NCI-H2029 treated with DMSO at 0.1 percent for 48 hours (cell line): ENCODE measurements at places on chromosomes 13 and 19.

DNA sequence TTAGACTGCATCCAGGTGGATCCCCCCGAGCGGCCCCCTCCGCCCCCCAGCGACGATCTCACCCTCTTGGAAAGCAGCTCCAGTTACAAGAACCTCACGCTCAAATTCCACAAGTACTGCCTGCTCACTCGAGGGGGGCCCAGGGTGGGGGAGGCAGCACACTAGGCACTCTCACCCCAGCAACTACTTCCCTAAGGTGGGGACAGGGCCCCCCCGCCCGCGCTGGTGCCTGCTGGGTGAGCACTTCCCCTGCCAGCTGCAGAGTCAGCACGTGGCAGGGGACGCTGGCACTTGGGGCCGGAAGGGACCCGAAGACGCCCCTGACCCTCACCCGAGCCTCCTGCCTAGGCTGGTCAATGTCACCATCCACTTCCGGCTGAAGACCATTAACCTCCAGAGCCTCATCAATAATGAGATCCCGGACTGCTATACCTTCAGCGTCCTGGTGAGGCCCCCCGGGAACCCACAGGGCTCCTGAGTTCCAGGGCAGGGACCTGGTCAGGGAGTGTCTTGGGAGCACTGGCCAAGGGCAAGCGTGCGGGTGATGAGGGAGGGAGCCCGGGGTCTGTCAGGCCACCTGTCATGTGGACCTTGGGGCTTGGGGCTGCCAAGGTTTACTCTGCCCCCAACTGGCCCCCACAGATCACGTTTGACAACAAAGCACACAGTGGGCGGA lies 5.2 kb downstream of the MCOLN1 start:
- DNase-seq: no peak

GRCh38 chr19:20964798-20965197 lies 41.7 kb downstream of the ZNF85 start:
- DNase-seq: peak; percentile 35

DNA sequence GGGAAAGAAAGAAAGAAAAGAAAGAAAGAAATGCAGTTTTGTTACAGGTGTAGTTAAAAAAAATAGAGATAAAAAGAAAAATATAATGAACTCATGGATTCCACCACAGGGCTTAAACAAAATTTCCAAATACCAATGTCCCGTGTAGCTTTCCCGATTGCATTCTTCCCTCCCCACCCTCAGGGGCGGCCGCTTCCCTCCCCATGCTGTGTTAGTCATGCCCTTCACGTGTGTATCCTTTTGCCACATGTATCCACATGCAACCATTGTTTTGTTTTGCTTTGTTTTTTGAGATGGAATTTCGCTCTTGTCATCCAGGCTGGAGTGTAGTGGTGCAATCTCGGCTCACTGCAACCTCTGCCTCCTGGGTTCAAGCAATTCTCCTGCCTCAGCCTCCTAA lies 3.6 kb upstream of the KMT5C start:
- DNase-seq: no peak

GRCh38 chr19:2039089-2039958 lies 11.7 kb downstream of the MKNK2 start:
- DNase-seq: no peak

DNA sequence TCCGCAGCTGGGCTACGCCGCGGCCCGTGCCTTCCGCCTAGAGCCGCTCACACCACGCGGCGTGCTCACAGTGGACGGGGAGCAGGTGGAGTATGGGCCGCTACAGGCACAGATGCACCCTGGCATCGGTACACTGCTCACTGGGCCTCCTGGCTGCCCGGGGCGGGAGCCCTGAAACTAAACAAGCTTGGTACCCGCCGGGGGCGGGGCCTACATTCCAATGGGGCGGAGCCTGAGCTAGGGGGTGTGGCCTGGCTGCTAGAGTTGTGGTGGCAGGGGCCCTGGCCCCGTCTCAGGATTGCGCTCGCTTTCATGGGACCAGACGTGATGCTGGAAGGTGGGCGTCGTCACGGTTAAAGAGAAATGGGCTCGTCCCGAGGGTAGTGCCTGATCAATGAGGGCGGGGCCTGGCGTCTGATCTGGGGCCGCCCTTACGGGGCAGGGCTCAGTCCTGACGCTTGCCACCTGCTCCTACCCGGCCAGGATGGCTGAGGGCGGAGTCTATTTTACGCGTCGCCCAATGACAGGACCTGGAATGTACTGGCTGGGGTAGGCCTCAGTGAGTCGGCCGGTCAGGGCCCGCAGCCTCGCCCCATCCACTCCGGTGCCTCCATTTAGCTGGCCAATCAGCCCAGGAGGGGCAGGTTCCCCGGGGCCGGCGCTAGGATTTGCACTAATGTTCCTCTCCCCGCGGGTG lies 7.4 kb downstream of the DBP start:
- no peak for DNase-seq

DNA sequence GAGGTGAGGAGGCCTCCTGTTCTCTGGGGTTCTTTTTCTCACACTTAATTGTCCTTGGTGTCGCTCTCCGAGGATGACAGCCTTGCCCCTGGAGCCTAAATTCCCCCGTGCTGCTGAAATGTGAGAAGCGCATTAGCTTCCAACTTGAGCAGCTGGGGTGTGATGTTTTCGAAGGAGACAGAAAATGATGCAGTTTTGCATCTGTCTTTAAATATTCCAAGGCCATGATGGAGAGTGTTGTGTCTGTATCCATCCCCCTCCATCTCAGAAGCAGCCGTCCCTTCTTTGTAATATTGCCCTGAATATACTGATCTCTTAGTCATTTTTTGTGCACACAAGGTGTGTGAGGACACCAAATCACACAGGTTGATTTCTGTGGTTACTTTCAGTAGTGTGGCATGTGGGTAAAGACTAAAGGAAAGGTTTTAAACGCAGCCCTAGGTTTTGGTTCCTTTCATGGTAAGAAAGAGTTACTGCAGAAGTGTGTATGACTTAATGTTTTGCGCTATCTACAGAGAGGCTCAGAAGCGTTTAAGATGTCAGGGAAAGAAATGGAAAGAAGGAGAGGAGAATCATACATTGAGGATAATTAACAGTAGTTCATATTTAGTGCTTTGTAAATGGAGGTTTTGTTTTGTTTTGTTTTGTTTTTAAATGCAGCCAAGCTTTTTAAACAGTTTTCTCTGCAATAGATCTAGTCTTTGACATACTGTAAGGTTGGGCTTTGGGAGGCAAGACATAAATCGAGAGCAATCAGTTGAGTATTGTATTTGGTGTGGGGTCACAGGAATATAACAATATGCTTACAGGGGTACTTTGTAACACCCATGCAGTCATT lies 1.6 kb downstream of the NBEA start:
- DNase-seq: no peak

- no peak for DNase-seq
Measured at GRCh38 chr13:112928972-112929782, 39.8 kb upstream of the MCF2L start.

DNA sequence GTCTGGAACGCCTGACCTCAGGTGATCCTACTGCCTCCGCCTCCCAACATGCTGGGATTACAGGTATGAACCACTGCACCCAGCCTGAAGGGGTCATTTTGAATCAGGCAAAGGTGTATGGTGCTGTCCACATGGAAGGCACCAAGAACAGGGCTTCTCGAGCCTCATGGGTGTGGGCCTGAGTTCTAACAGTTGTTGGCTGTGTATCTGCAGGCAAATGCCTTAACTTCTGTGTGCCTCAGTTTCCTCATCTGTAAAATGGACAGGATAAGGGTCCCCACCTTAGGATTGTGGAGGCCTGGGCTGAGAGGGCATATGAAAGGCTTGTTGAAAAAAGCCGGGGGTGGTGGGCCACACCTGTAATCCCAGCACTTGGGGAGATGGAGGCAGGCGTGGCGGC lies 9.2 kb downstream of the AP1M2 start:
- DNase-seq: no peak

- peak; percentile 63 for DNase-seq
Measured at GRCh38 chr13:99316657-99317256, 9.6 kb upstream of the GPR183 start.

- no peak for DNase-seq
Measured at GRCh38 chr13:85997587-85997986, 198.4 kb upstream of the SLITRK6 start.

- no peak for DNase-seq
Measured at GRCh38 chr13:99383946-99384345, 76.7 kb upstream of the GPR183 start.

DNA sequence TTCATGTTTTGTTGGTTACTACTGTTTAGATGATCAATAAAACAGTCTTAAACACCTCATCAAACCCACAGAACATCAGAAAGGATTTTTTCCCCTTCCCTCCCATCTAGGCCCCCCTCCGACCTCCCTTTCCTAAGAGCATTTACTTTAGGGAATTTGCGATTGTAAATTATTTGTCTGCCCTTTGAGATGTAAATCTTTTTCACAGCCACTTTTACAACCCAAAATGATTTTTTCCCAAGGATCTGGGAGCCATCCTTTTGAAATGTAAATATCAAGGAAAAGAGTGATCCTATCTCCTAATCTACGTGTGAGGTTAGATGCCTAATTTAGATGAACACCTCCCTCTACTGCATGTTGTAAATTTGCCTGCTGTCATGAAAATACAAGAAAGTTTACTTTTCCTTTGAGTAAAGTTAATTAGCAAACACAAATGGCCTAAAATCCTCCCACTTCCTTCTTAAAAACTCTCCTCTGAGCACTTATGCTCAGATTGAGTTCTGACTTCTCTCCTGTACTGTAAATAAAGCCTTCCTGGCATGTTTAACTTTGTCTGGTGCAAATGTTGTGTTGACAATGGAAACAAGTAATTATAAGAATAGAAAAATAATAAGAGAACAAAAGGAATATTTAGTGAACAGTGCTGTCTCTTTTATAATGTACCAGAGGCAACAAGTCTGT lies 1646.9 kb upstream of the SPRY2 start:
- DNase-seq: no peak

- DNase-seq: no peak
Measured at GRCh38 chr19:32874605-32875004, 5.0 kb upstream of the SLC7A9 start.

- DNase-seq: no peak
Measured at GRCh38 chr19:41019346-41019745, 28.3 kb downstream of the CYP2B6 start.

GRCh38 chr19:42129399-42130253 lies 2.6 kb downstream of the POU2F2 start:
- DNase-seq: no peak

- no peak for DNase-seq
Measured at GRCh38 chr13:95360464-95361097, 59.3 kb upstream of the ABCC4 start.

DNA sequence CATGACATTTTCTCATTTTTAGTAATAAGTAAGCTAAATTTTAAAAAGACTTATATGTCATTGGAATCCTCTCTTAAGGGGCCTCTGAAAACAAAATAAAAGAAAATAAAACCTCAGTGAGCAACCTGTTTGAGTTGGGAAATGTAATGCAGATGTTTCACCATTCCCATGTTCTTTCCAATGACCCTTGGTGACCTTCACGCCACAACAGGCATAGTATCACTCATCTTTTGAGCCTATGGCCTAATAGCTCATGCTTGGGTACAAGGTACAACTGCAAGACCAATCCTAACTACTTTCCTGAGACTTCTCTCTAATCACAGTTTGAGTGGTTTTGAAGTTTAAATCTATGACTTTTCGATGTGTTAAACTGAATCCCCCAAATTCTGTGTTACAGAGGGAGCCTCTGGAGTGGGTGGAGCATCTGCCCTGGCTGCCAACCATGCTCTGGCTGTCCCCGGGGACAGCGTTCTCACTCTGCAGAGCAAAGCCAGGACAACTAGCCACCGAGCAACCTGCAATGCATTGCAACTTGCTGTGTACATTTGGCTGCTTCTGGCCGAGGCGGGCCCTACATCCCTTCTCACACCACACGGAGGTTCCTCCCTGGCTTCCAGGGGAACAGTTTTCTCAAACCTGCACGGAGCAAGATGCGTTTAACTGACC lies 307.9 kb upstream of the MAB21L1 start:
- DNase-seq: no peak

DNA sequence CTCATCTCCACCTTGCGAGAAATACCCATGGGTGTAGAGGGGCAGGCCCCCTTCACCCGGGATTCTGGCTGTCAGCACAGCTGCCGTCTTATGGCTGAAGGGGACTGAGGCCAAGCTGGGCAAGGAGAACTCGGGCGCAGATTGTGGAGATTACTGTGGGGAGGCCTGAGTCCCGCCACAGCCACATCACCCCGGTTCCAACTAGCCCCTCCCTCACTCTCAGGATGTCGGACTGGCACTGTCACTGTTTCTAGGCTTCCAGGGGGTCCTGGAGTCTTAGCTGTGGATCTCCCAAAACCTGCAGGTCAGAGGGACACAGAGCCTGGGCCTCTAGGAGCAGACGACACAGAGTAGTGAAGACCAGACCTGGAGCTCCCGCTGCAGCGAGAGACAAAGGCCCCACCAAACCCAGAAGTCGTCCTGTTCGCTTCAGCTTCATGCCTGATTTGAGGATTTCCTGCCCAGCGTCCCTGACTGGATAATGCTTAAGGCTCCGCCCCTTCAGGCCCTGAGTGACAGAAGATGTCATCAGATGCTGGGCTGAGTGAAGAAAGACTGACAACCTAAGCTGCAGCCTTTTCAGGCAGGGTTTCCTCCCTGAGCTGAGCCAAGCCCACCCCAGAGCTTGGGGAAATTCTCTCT lies 55.8 kb downstream of the ZNF93 start:
- DNase-seq: no peak

- peak; percentile 0 for DNase-seq
Measured at GRCh38 chr13:32911506-32911905, 104.7 kb upstream of the KL start.

- no peak for DNase-seq
Measured at GRCh38 chr19:4503132-4503824, 15.0 kb downstream of the PLIN4 start.

DNA sequence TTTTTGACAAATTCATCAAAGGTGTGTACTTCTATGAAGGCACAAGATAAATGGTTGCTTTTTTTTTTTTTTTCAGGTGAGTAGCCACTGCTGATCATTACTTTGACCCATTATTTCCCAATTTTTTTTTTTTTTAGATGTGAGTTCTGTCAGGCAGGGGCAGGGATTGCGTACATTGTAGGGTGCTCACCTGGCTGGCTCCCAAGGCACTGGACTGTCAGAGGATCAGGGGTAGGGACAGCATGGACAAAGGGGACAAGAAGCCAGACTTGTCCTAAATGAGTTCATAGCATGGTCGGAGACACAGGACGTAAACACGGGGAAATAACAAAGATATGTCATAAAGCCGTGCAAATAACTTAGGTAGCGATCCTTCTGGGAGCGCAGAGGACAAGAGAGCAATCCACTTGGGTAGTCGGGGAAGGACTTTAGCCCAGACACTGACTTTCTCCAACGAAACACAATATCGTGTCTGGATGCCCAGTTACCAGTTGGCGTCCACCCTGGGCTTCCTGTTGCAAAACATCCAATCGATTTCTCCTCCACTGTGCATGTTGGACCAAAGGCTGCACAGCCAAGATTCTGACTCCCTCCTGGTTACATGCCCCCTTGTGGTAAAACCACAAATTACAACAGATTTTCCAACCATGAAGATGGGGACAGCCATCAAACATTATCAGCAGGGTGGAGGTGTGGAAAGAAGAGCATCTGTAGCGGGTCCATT lies 27.5 kb upstream of the KATNAL1 start:
- peak; percentile 0 for DNase-seq

GRCh38 chr19:4183967-4184717 lies 1.7 kb downstream of the ANKRD24 start:
- DNase-seq: peak; percentile 20
